ENCODE measurements at places on chromosomes 11 and 22. TPM values are rescaled to one million over a fixed set of nuclear protein-coding genes. Genes with fewer than 3 reads are reported as not detected.

DNA sequence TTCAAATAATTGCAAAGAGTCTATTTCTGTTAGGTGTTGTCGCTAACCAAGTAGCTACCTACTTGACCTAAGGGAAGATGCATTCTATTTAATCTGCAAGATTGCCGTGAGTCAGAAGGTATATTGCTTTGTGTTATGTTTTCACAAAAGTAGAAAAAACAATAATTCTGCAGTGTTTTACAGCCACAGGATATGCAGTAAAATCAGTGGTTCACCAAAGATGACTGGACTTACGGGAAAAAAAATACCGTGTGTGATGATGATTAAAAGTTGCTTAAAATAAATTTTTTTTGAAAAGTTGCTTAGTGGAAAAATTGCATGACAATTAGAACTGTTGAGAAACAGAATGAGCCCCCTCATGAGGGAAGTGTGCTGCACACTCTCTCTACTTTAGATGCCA is 209.1 kb downstream of the DDX10 start:
- no peak for DNase-seq

- no peak for DNase-seq
These were observed 7.0 kb downstream of the PRDX5 start for GRCh38 chr11:64324692-64325469.

The PHF21B gene
- polyA plus RNA-seq, result not detected

The C11orf52 gene
- not detected for polyA plus RNA-seq

DNA sequence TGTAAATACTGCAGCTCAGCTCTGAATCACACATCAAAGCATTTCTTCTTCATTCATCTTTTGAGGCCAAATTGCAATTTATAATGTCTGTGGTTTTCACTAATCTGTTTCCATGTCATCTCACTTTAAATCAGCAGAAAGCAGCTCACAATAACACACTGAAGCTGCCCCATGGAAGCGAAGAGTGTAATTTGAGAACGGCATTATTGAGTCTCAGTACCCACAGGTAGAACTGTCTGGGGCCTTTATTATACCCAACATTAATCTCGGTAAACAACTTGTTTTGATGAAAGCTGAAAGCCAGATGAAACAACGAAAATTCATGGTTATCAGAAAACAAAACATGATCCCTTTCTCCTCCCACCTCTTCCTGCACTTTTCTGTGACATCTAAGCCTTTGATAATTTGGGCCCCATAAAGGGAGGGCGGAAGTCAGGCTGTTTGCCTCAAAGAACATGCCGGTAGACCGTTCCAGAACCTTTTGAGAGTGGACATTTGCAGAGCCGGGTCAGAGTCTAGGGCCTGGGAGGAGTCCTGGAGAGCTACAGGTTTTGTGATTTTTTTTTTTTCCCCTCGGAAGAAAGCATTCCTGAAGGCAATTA is 68.2 kb upstream of the SESN3 start:
- DNase-seq, result no peak

The LUZP2 gene
- polyA plus RNA-seq, result 0.83 TPM

- DNase-seq, result no peak
These were observed 38.0 kb downstream of the RTN4R start for GRCh38 chr22:20229916-20230775.

The CEND1 gene
- 0.41 TPM for polyA plus RNA-seq

- DNase-seq, result no peak
These were observed 59.0 kb upstream of the TBCEL start for GRCh38 chr11:120964857-120965256.
